ENCODE measurements at places on chromosomes 1 and 21. TPM values are rescaled to one million over a fixed set of nuclear protein-coding genes. Genes with fewer than 3 reads are reported as not detected.

DNA sequence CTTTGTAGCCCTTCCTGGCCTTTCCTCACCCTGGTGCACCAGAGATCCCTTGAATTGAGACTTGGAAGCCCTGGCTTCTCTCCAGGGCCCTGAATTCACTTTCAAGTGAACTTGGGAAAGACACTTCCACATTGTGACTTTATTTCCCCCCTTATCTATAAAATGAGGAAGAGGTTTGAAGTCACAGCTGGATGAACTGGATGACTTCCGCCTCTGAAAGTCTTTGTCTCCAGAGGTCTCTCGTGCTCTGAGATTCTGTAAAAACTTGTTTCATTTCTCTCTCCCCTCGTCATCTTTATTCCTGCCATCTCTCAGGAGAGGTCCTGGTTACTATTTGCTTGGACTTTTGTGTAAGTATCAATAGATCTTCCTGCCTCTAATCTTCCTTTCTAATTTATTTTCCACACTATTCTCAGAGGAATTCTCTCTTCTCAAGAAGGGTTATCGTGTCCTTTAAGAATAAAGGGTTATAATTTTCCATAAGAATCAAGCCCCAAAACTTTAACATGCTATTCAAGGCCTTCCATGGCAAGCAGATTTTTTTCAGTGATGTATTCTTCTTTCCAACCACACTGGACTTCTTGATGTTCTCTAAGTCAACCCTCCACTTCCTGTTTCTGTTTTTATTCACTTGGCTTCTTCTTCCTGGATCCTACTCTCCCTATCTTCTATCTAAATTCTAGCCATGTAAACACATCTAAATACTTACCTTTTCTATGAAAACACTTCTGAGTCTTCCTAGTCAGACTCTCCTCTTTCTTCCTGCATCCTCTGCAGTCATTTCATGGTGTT is 6.5 kb upstream of the RPTN start:
- DNase-seq, result no peak

SLC5A3 gene
- 33.2 TPM for total RNA-seq

DNALI1 gene
- total RNA-seq, result 0.49 TPM

- DNase-seq, result no peak
Observed at GRCh38 chr1:241308471-241308870, 48.5 kb downstream of the RGS7 start.

NBPF10 gene
- total RNA-seq, result 1.4 TPM

HES5 gene
- total RNA-seq, result not detected

PLD5 gene
- total RNA-seq, result not detected

DNA sequence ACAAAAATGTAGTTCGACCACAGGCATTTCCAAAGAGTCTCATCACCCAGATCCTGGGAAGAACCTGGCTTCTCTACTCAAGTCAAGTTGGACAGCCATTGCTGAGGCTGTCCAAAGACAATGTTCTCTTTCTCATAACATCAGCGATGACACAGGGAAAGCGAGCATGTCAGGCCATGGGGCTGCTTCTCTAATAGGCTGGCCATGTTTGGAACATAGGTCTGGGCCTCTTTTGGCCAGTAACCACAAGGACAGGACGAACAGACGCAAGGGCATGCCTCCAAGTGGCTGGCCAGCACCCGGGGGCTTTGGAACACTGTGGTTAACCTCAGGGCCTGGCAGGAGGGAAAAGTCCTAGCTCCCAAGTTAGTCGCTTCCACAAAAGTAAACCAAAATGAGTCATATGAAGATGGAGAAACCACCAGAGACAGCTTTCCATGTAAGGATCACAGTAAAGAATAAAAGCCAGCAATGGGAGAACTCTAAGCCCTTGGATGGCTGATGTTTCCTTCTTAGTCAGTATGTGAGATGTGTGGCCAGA is 80.6 kb upstream of the SLC44A3 start:
- DNase-seq, result peak; percentile 99

- DNase-seq, result peak; percentile 49
Observed at GRCh38 chr1:183467687-183468086, 4.6 kb upstream of the SMG7 start.

- DNase-seq, result no peak
Observed at GRCh38 chr1:204093421-204093717, 20.5 kb downstream of the SOX13 start.

DNA sequence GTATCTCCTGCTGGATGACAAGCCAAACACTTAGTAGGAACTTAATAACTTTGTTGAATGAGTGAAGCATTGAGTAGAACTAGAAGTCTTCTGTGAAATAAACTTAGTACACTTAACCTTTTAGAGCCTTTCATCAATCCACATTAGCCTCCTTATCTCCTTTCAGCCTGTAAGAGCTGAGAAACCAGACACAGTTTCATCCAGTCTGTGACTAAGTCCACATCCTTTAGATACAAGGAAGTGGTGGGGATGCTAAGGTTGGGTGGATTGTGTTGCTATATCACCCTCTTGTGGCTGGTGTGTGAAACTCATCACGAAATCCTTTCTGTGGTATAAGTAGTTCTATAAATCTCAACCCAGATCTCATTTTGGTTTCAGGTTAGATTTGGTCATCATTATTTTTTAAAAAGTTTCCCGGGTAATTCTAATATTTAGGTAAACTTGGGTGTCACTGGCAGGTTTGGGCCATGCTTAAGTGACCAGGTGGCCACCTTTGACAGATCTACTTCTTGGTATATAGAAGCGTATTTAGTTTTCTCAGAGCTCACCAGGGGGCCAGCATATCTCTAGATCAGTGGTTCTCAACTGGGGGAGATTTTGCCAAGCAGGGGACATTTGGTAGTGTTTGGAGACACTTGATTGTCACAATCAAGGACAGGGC is 27.8 kb upstream of the CD84 start:
- DNase-seq, result peak; percentile 70

DNA sequence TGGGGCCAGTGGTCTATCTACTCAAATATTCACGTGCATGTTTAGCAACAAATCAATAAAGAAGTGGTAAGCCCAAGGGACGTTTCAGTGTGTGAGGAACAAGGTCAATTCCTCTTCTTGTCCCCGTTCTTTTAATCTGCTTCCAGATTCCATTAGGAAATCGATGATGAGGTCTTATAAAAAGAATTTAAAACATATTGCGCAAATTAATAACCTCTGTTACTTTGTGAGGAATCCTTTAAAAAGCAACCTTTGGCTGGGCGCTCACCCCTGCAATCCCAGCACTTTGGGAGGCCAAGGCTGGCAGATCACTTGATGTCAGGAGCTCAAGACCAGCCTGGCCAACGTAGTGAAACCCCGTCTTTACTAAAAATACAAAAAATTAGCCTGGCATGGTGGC is 113.0 kb upstream of the TMPRSS2 start:
- no peak for DNase-seq

TMOD4 gene
- total RNA-seq, result not detected

FAM167B gene
- 0.20 TPM for total RNA-seq
